Tibial nerve (tissue), 4 donors: ENCODE measurements at places on chromosomes 5 and 9.

DNA sequence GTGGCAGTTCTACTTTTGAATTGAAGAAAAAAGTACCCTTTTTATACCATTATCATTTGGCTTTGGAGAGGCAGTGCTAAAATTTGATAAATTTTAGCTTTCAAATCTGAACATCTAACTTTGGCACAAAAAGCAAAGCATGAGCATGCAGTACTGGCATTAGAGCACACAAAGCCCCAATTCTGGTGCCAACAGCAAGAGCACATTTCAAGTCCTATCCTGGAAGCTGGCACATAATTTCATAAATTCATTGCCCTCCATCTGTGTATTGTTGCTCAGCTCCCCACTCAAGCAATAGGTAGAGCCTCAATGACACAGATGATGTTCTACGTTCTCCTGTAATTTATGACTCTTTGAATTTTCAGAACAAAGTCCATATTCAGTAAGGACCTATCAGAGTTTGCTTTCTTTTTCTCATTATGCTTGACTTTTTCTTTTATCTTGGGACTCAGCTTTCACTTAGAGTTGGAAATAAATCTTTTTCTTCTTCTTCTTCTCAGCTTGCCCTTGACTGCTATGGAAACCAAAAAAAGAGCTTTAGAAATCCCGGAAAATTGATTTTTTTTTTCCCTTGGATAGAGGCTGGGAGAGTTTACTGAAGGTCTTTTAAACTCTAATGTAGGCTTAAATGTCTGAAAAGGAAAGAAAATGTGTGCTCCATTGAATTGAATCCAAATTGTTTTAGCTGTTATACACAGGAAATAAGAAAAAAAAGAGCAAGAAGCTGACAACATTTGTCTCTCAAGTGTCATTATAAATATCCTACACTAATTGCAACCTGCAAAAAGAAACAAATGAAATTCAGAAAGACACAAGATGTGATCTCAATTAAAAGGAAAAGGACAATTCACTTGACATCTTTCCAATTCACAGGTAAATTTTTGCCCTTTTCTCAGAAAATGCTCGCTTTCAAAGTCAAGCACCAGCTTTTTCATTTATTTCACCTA lies 380.8 kb upstream of the CDH18 start:
- H3K27me3 ChIP-seq: no peaks in the 10 kb centered on the region
- DNase-seq: no peak
- no peak overlapping the region for H3K27ac ChIP-seq
- H3K36me3 ChIP-seq: no peaks in the 10 kb centered on the region
- H3K4me3 ChIP-seq: no peak overlapping the region

DNA sequence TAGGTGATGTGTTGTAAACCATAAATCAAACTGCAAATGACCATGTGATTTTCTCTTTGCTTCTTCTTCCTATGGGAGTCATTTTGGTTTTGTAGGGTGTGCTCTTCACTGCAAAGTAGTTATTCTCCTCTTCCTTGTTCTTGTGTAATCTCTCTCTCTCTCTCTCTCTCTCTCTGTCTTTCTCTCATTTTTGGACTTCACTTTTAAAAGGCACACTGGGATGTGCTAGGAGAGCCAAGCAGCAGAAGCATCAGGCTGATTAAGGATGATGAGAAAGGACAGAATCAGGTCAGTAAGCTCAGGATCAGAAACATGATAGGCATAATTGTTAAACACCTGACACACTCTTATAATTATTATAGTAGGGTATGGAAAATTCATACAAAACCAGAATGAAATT lies 505.3 kb upstream of the ZNF608 start:
- no peak overlapping the region for H3K4me3 ChIP-seq
- DNase-seq: no peak
- H3K27me3 ChIP-seq: no peaks in the 10 kb centered on the region
- H3K36me3 ChIP-seq: no peaks in the 10 kb centered on the region

GRCh38 chr5:91207248-91207647 lies 175.9 kb downstream of the ARRDC3 start:
- H3K36me3 ChIP-seq: no peaks in the 10 kb centered on the region
- no peak for DNase-seq
- no peak overlapping the region for H3K27ac ChIP-seq
- no peak overlapping the region for H3K4me3 ChIP-seq
- peaks cover 3% of the 10 kb centered on the region for H3K4me1 ChIP-seq

- H3K4me1 ChIP-seq: no peaks in the 10 kb centered on the region
- DNase-seq: no peak
- H3K36me3 ChIP-seq: no peaks in the 10 kb centered on the region
- no peak overlapping the region for H3K4me3 ChIP-seq
- no peaks in the 10 kb centered on the region for H3K27me3 ChIP-seq
These were observed 628.8 kb upstream of the DMAC1 start for GRCh38 chr9:8428389-8428788.
